Inflammatory macrophage treated with lipopolysaccharide for 1 hour (primary cell): ENCODE measurements at places on chromosomes 4 and X.

GRCh38 chrX:120270567-120270966, 20.0 kb downstream of the ZBTB33 start:
- no peak for DNase-seq

- no peak for DNase-seq
Measured at GRCh38 chr4:123640271-123640670, 243.7 kb downstream of the SPRY1 start.

GRCh38 chr4:30790998-30791397, 70.8 kb downstream of the PCDH7 start:
- no peak for DNase-seq

DNA sequence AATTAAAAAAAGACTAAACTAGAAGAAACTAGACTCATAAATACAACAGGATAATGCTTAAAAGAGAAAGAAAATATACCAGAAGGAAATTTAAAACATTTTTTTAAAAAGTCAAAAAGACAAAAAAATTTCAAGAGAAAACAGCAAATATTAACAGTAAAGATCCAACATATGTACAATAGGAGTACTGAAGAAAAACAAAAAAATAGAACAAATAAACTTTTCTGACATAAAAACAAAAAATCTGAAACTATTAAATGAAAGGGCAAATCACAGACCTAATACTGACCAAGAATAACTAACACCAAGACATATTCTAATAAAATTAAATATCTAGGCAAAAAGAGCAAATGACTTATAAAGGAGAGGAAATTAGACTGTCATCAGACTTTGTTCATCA, 11.5 kb downstream of the DNAJB14 start:
- no peak for DNase-seq

- no peak for DNase-seq
Measured at GRCh38 chrX:121802881-121803412, 755.5 kb downstream of the GLUD2 start.

DNA sequence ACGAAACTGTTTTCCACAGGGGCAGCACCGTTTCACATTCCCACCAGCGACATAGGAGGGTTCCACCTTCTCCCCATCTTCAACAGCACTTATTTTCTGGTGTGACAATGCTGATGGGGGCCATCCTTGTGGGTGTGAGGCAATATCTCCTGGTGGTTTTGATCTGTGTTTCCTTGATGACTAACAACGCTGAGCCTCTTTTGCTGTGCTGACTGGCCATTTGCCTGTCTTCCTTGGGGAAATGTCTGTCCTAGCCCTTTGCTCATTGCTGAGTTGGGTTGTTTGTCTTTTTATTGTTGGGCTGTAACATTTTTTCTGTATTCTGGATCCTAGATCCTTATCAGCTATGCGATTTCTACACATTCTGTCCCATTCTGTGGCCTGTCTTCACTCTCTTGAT, 33.7 kb downstream of the ATP2B3 start:
- DNase-seq, result no peak

DNA sequence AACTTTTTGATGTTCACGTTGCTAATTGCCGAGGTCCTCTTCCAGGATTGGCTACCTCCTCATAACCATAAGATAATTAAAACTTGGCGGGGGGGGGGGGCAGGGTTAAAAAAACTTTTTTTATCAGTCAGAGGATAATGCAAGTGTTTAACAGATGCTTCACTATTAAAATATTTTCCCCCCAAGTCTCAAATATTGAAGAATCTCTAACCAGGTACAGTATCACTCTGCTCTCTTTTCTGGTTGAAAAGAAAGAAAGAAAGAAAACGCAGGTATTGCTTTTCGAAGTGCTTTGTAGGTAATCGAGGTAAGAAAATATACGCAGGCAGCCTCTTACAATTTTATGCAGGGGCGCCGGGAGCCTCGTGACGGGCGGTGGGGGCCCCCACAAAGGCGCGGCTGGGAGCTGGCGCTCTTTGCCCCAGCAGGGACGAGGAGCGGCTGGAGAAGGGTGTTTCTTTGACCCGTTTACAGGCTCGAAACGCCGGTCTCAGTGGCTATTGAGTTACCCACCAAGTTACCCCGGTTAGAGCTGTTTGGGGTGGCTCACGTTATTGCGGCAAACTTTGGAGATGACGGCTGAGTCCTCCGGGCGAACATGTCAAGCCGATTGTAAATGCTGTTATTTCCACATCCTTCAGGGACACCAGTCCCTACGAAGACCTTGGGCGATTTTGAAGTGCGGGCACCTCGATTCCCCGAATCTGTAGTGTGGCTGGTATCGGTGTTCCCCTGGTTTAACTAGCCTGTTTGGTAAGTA, 477 bp upstream of the HAND2 start:
- no peak for DNase-seq

GRCh38 chrX:120367402-120368109, 5.7 kb downstream of the ATP1B4 start:
- no peak for DNase-seq

GRCh38 chr4:95929448-95930064, 89.7 kb downstream of the PDHA2 start:
- DNase-seq, result no peak
